ENCODE measurements at places on chromosomes 7 and 10. TPM values are rescaled to one million over a fixed set of nuclear protein-coding genes. Genes with fewer than 3 reads are reported as not detected.

- peaks cover 11% of the 10 kb centered on the region for H3K27me3 ChIP-seq
- H3K36me3 ChIP-seq: no peaks in the 10 kb centered on the region
- H3K4me3 ChIP-seq: no peak overlapping the region
- H3K4me1 ChIP-seq: peaks cover 10% of the 10 kb centered on the region
These were observed 47.3 kb upstream of the CNPY1 start for GRCh38 chr7:155593461-155594162.

GRCh38 chr7:100366411-100367250 lies 6.7 kb upstream of the PILRA start:
- H3K36me3 ChIP-seq: peaks cover 43% of the 10 kb centered on the region
- H3K27ac ChIP-seq: peak overlapping the region; percentile 66
- peak; percentile 80 for DNase-seq

DNA sequence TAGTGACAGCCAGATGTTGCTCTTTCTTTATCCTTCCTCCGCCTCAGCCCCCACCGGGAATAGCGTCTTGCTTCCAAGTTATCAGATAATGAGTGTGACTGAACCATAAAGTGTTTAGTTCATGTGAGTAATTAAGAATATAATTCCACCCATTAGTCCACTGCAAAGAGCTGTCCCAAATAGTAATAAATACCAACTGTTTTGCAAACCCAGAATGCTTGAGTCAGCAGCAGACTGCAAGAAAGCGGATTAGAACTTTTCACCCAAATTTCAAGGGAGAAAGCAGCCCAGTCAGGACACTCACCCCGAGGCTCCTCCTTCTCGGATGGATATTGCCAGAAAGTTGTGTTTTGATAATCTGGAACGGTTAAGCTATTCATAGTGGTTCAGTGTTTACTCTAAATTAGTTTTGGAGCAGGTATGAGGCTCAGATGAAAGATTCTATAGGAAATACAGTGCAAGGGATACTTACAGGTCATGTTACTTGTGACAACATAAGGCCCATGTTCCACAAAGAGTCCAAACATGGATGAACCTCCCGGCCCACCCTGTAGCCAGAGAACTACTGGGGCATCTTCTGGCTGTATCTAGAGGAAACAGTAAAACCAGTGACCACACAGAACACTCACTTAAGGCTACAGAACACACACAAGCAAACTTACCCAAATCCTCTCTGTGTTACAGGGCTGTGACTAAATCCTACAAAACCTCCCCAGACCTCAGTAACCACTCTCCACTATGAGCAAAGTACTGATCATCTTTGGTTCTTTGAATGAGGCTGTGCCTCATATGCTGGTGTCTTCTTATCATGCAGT lies 50.5 kb downstream of the CPVL start:
- no peak overlapping the region for H3K27ac ChIP-seq
- DNase-seq: no peak
- peaks cover 3% of the 10 kb centered on the region for H3K27me3 ChIP-seq

The SYNPO2L gene
- total RNA-seq: not detected

- H3K36me3 ChIP-seq: no peaks in the 10 kb centered on the region
- no peaks in the 10 kb centered on the region for H3K27me3 ChIP-seq
- H3K27ac ChIP-seq: no peak overlapping the region
- no peak overlapping the region for H3K4me3 ChIP-seq
- no peak for DNase-seq
These were observed 689.6 kb downstream of the NRG3 start for GRCh38 chr10:82564353-82565196.

The NKX2-3 gene
- not detected for total RNA-seq

DNA sequence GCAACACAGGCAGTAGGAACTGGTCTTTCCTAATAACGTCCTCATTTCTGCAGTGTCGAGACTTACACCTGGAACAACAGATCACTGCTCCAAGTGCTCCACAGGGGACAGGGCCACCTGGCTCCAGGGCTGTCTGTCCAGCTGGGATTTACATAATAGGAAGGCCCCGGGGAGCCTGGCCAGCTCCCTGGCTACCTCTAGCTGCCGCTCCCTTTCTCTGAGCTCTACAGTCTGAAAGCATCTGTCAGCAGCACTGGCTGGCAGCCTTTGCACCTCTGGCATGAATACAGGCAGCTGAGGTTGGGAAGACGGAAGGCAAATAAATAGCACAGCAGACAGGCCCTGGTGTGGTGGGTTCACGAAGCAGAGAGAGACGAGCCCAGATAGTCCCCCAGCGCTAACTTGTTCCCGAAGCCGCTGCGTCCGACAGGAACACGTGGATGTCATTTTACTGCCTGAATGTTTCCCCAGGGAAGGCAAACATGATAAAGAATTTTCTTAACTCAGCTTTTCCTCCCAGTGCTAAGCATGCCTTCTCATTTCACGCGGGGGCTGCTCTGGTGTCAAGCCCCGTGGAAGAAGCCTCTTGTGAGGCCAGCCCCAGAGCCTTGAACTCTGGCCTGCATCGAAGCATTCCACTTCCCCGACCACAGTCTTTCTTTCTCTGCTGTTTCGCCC lies 105.4 kb downstream of the ITIH5 start:
- H3K4me1 ChIP-seq: no peaks in the 10 kb centered on the region
- DNase-seq: no peak
- H3K27ac ChIP-seq: no peak overlapping the region
- H3K36me3 ChIP-seq: no peaks in the 10 kb centered on the region

- DNase-seq: no peak
- H3K4me1 ChIP-seq: no peaks in the 10 kb centered on the region
- no peaks in the 10 kb centered on the region for H3K36me3 ChIP-seq
- H3K4me3 ChIP-seq: no peak overlapping the region
- peaks cover 6% of the 10 kb centered on the region for H3K27me3 ChIP-seq
These were observed 298.7 kb downstream of the ZEB1 start for GRCh38 chr10:31617757-31618156.

The TEX47 gene
- total RNA-seq: not detected

- no peak overlapping the region for H3K4me3 ChIP-seq
- H3K4me1 ChIP-seq: peaks cover 29% of the 10 kb centered on the region
- DNase-seq: no peak
- H3K36me3 ChIP-seq: no peaks in the 10 kb centered on the region
- H3K27me3 ChIP-seq: no peaks in the 10 kb centered on the region
These were observed 136.6 kb downstream of the PRKAG2 start for GRCh38 chr7:151740081-151740851.

The PITX3 gene
- not detected for total RNA-seq

DNA sequence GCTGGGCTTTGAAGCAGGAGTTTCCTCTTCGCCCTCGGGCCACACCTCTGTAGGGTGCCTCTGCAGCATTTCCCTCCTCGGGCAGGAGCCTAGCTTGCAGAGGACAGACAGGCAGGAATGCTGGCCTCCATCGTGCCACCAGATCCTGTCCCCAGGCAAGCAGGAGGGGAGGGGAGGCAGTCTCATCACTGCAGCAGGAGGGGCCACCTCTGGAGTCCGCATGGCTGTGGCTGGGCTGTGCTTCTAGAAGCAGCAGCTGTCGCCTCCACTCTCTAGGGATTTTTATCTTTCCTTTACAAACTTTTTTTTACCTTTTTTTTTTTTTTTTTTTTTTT lies 181.4 kb downstream of the CUX1 start:
- H3K4me1 ChIP-seq: no peaks in the 10 kb centered on the region
- no peak overlapping the region for H3K4me3 ChIP-seq
- H3K27ac ChIP-seq: no peak overlapping the region
- no peaks in the 10 kb centered on the region for H3K27me3 ChIP-seq
- no peaks in the 10 kb centered on the region for H3K36me3 ChIP-seq

DNA sequence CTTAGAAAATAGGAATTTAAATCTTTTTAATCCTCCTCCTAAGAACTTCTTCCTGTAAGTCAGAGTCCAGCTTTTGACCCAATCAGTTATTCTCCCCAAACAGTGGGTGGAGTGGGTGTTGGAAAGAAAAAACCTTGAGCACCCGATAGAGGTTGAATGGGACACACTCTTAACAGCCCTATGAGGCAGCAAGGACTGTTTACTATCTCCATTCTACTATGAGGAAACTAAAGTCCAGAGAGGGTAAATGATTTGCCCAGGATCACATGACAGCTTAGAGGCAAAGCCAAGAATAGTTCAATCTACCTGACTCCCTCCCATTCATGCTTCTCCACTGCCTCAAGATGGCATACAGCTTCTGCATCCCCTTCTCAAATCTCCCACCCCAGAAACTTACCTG lies 57.6 kb upstream of the SLC35B4 start:
- H3K27me3 ChIP-seq: peaks cover 15% of the 10 kb centered on the region
- H3K36me3 ChIP-seq: no peaks in the 10 kb centered on the region
- no peaks in the 10 kb centered on the region for H3K4me1 ChIP-seq

DNA sequence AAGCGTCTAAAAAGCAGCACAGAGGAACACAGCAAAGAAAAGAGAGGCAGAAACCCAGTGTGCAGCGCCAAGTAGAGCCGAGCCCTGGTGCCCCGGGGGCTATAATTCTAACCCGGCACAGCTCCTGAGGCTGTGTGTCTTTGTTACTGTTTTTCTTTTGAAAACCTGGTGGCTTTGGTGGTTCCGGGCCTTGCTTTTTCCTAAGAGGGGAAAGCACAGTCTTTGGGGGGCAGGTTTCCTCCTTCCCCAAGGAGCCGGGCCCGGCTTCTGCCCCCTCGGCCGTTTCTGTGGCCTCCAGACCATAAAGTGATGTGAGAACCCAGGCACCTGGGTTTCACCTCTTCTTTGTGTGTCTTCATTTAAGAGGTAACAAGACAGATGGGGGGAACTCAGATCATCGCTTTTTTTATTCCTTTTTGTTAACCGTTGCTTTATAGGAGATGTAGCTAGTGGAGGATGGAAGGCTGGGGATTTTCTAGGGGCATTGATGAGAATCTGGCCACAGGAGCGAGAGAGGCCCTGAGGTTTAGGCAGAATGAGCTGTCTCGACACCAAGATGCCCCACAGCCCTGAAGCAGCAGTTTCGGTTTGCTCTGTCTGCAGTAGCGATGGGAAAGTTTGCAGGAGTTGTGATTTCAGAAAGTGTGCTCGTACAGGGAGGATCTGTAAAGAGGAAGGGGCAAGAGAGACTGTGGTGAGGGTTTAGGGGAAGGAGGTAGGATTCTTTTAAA lies 367.8 kb upstream of the GALNT17 start:
- no peaks in the 10 kb centered on the region for H3K27me3 ChIP-seq
- peaks cover 5% of the 10 kb centered on the region for H3K4me1 ChIP-seq
- peak overlapping the region; percentile 0 for H3K4me3 ChIP-seq
- H3K27ac ChIP-seq: no peak overlapping the region
- peak; percentile 16 for DNase-seq

GRCh38 chr7:94401428-94401814 lies 6.7 kb downstream of the COL1A2 start:
- H3K36me3 ChIP-seq: no peaks in the 10 kb centered on the region
- H3K4me3 ChIP-seq: no peak overlapping the region
- H3K4me1 ChIP-seq: no peaks in the 10 kb centered on the region
- H3K27me3 ChIP-seq: peaks cover 7% of the 10 kb centered on the region
- no peak overlapping the region for H3K27ac ChIP-seq

The EGR2 gene
- 46.6 TPM for total RNA-seq

DNA sequence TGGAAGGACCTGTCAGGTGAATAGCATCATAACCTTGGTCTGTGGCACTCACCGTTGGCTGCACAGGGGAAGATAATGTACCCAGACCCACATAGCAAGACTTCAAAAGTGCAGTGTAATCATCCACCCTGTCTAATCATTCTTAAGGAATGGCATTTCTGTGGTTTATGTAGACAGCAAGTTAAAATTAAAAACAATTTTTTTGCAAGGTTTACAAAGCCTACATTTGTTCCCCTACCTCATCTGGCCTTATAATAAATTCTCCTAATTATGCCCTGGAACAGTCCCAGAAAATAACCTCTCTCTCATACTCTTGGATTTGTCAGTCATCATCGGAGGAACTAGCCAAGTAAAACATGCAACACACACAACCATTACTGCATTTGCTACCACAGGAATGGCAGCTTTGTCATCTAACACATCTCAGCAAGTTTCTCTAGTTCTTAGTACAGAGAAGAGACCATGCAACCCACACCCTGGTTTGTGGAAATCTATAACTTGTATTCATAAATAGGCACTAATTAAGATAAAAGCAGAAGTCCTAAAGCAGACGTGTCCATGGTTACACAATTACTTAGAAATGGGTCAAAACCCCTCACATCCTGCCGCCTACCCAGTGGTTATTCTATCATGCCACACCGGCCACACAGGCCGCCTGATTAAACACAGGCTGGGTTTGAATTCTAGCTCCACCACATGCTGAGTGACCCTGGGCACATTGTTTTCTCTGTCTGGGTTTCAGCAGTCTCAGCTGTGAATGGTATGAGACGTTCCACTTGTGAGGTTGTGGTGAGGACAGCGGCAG lies 19.1 kb downstream of the ABLIM1 start:
- no peaks in the 10 kb centered on the region for H3K36me3 ChIP-seq
- no peak overlapping the region for H3K27ac ChIP-seq
- DNase-seq: peak; percentile 3
- H3K27me3 ChIP-seq: peaks cover 3% of the 10 kb centered on the region

The UTF1 gene
- not detected for total RNA-seq

DNA sequence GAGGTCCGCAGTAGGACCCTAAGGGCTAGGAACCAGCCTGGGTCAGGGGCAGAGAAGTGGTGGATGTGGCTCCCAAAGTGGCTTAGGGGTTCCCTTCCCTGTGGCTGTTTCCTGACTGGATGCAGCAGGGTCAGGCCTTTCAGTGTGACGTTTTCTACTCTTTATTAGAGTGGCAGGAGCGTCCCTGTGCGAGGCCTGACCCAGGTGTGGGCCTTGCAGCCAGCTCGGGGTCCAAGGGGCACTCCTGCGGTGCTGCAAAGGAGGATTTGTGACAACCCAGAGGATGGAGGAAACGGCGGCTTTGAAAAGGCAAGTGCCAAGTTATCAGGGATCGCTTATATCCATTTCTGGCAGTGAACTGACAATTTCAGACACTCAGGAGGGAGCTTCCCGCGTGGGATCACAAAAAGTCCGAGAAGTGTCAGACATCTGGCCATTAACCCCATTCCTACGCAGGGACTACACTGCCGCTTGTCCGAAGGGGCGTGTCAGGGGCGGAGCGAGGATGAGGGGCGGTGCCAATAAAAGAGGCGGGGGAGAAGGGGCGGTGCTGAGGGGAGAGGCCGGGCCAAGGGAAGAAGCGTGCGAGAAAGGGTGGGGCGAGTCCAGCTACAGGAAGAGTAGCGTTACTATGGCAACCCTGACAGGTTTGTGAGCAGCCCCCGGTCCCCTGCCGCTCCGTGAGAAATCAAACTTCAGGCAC lies 98.8 kb upstream of the ZNF722 start:
- peak; percentile 74 for DNase-seq
- H3K27me3 ChIP-seq: no peaks in the 10 kb centered on the region
- H3K4me3 ChIP-seq: peak overlapping the region; percentile 82

The NEURL1 gene
- 1.7 TPM for total RNA-seq

The TMEM229A gene
- total RNA-seq: not detected

- H3K27ac ChIP-seq: no peak overlapping the region
- no peaks in the 10 kb centered on the region for H3K36me3 ChIP-seq
- H3K4me1 ChIP-seq: peaks cover 28% of the 10 kb centered on the region
- H3K27me3 ChIP-seq: peaks cover 7% of the 10 kb centered on the region
- no peak overlapping the region for H3K4me3 ChIP-seq
These were observed 149.3 kb upstream of the SHH start for GRCh38 chr7:155961241-155962190.

- peaks cover 26% of the 10 kb centered on the region for H3K27me3 ChIP-seq
- DNase-seq: no peak
- no peak overlapping the region for H3K27ac ChIP-seq
These were observed 43.9 kb upstream of the OPALIN start for GRCh38 chr10:96402417-96403305.

The ELMO1 gene
- total RNA-seq: 72.8 TPM
